ENCODE measurements at places on chromosomes 6 and 20. TPM values are rescaled to one million over a fixed set of nuclear protein-coding genes. Genes with fewer than 3 reads are reported as not detected.

Gene PNLDC1
- not detected for total RNA-seq

Gene RBBP9
- total RNA-seq: 17.1 TPM

Gene SGK2
- not detected for total RNA-seq

Gene MOXD1
- 6.1 TPM for total RNA-seq

Gene MLN
- total RNA-seq: not detected

Gene HSD17B8
- total RNA-seq: 5.6 TPM

Gene OLIG3
- not detected for total RNA-seq

Gene ESR1
- 0.03 TPM for total RNA-seq

Gene ADGRB3
- total RNA-seq: 0.24 TPM

Gene ZBTB9
- total RNA-seq: 8.4 TPM

Gene B3GALT4
- 1.2 TPM for total RNA-seq

Gene BANF2
- total RNA-seq: not detected

Gene COL10A1
- not detected for total RNA-seq

Gene TNXB
- 0.10 TPM for total RNA-seq

Gene MLIP
- total RNA-seq: not detected

Gene SLC52A3
- total RNA-seq: not detected

Gene PRSS35
- 0.69 TPM for total RNA-seq

Gene MAS1
- not detected for total RNA-seq

Gene TRERF1
- 7.0 TPM for total RNA-seq
